Thoracic aorta (tissue), 2 donors: ENCODE measurements at places on chromosomes 13 and 19. TPM values are rescaled to one million over a fixed set of nuclear protein-coding genes. Genes with fewer than 3 reads are reported as not detected.

- no peak for DNase-seq
- no peaks in the 10 kb centered on the region for H3K27me3 ChIP-seq
- no peaks in the 10 kb centered on the region for H3K4me1 ChIP-seq
- H3K27ac ChIP-seq: no peak overlapping the region
- H3K4me3 ChIP-seq: no peak overlapping the region
Measured at GRCh38 chr19:38047641-38048040, 140.6 kb downstream of the SIPA1L3 start.

GRCh38 chr13:38528986-38529385 is 157.9 kb upstream of the FREM2 start:
- no peak overlapping the region for H3K27ac ChIP-seq
- no peaks in the 10 kb centered on the region for H3K36me3 ChIP-seq
- DNase-seq: no peak
- H3K4me3 ChIP-seq: no peak overlapping the region
- no peaks in the 10 kb centered on the region for H3K27me3 ChIP-seq
- no peaks in the 10 kb centered on the region for H3K4me1 ChIP-seq

DNA sequence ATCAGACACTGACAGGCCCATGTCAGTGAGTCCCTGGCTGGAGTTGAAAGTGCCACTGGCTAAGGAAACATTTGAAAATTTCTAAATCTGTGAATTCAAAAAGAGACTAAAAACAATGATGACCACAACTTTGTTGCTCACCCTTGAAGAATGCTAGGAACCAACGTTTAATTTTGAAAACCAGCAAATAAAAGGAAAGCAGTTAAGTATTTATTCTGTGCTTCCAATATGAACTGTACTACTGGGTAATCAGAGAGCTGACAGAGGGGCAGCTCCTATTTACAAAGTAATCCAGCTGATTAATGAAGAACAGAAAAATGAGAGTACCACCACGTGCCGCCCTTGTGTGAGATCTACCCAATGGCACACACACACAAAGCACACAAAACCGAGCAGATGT is 44.7 kb upstream of the LATS2 start:
- no peaks in the 10 kb centered on the region for H3K27me3 ChIP-seq
- no peak overlapping the region for H3K27ac ChIP-seq
- H3K4me1 ChIP-seq: no peaks in the 10 kb centered on the region

GRCh38 chr19:55209693-55210472 is 582 bp upstream of the PTPRH start:
- DNase-seq: no peak
- no peaks in the 10 kb centered on the region for H3K27me3 ChIP-seq
- H3K27ac ChIP-seq: no peak overlapping the region
- peaks cover 6% of the 10 kb centered on the region for H3K4me1 ChIP-seq
- no peak overlapping the region for H3K4me3 ChIP-seq

GRCh38 chr13:30620941-30621340 is 3.2 kb downstream of the USPL1 start:
- H3K4me1 ChIP-seq: peaks cover 15% of the 10 kb centered on the region
- H3K27ac ChIP-seq: no peak overlapping the region
- DNase-seq: no peak
- H3K36me3 ChIP-seq: no peaks in the 10 kb centered on the region

DNA sequence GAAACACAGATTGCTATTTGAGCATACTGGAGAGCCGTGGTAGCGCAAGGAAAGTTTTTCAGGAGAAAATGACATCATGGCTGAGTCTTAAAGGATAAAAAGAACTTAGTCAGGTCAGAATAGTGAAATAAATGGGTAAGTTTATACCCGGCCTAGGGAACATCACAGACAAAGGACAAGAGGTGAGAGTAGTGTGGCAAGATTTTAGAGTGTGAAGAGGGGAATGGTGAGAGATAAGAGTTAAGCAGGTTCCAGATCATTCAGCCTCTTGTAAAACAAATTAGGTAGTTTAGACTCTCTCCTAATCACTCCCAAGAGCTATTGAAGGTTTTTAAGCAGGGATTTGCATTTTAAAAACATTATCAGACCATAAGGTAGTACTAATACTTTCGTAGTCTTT is 116.0 kb upstream of the MAB21L1 start:
- no peak overlapping the region for H3K27ac ChIP-seq
- no peaks in the 10 kb centered on the region for H3K36me3 ChIP-seq
- no peak overlapping the region for H3K4me3 ChIP-seq
- H3K27me3 ChIP-seq: no peaks in the 10 kb centered on the region
- no peak for DNase-seq
- H3K4me1 ChIP-seq: no peaks in the 10 kb centered on the region

GRCh38 chr19:18657590-18658365 is 20.9 kb downstream of the KLHL26 start:
- no peak overlapping the region for H3K4me3 ChIP-seq
- peaks cover 60% of the 10 kb centered on the region for H3K4me1 ChIP-seq
- no peaks in the 10 kb centered on the region for H3K36me3 ChIP-seq
- peak overlapping the region; percentile 87 for H3K27ac ChIP-seq
- DNase-seq: peak; percentile 41

DNA sequence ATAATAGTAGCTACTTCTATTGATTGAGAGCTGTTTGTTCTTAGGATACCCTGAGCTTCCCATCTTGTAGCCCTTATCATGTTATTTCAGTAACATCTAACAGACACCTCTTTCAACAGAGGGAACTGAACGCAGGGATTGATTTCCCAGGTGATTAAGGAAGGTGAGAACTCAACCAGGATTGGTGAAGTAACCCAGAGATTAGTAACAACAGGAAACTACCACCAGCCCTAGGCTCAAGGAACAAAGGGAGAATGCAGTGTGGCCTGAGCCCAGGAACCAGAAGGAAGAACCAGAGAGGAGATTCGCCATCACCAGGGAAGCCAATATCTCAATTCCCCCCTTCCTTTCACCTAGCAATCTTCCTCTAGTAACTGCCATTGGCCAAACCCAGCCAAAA is 8.5 kb downstream of the DHRS12 start:
- DNase-seq: no peak
- no peaks in the 10 kb centered on the region for H3K27me3 ChIP-seq
- no peak overlapping the region for H3K27ac ChIP-seq
- no peak overlapping the region for H3K4me3 ChIP-seq
- no peaks in the 10 kb centered on the region for H3K4me1 ChIP-seq

PRX gene
- 3.7 TPM for total RNA-seq

KRTDAP gene
- 29.6 TPM for total RNA-seq

DNA sequence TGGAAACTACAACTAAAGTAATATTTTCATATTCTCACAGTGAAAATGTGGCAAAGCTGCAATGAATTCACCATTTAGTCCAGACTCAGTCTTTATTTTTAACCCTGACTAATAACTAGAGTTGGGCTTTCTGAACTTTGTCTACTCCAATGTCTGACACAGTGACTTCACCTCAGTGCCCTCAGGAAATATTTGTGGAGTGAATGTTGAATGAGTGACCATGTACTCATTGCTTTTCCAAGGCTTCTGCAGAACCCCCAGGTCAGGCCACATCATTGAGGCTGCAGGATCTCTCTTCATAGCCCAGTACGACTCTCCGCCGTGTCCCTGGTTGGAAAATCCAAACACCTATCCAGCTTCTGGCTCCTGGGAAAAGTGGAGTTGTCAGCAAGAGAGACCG is 1.8 kb downstream of the ZNF175 start:
- no peak overlapping the region for H3K4me3 ChIP-seq
- DNase-seq: no peak
- no peak overlapping the region for H3K27ac ChIP-seq
- H3K36me3 ChIP-seq: peaks cover 7% of the 10 kb centered on the region
- H3K4me1 ChIP-seq: peaks cover 24% of the 10 kb centered on the region
- H3K27me3 ChIP-seq: no peaks in the 10 kb centered on the region

DNA sequence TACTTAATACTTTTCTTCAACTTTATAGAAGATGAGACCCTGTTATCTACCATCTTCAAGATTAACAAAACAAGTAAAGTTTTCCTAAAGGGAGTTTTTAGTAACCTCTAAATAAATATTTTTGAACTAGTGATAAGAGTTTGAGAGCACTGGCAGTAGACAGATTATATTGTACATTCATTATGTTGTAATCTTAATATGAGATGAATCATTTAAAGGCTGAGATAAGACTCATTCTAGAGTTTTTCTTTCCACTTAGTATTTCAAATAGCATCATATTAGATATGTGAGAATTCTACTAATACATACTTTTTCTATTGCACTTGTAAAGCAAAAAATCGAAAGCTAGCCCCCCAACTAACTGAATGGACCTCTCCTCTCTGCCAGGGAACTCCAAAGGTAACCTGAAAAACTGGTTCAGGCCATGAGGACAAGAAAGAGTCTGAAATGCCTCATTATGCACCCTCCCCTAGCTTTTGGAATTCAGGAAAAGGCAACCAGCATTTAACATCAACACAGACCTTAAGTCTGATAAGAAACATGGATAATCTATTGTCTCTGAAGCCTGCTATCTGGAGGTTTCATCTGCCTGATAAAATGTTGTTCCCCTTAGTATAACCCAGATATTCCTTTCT is 875.4 kb upstream of the SLC10A2 start:
- no peaks in the 10 kb centered on the region for H3K27me3 ChIP-seq
- no peaks in the 10 kb centered on the region for H3K36me3 ChIP-seq
- no peak overlapping the region for H3K4me3 ChIP-seq
- H3K4me1 ChIP-seq: no peaks in the 10 kb centered on the region

GRCh38 chr13:69028936-69029335 is 1078.7 kb upstream of the ATXN8OS start:
- DNase-seq: no peak
- H3K36me3 ChIP-seq: no peaks in the 10 kb centered on the region
- no peak overlapping the region for H3K27ac ChIP-seq
- no peaks in the 10 kb centered on the region for H3K27me3 ChIP-seq
